Heart right ventricle (tissue), 16 donors: ENCODE measurements at places on chromosomes 1 and 21. TPM values are rescaled to one million over a fixed set of nuclear protein-coding genes. Genes with fewer than 3 reads are reported as not detected.

BRDT gene
- total RNA-seq, result not detected

DNA sequence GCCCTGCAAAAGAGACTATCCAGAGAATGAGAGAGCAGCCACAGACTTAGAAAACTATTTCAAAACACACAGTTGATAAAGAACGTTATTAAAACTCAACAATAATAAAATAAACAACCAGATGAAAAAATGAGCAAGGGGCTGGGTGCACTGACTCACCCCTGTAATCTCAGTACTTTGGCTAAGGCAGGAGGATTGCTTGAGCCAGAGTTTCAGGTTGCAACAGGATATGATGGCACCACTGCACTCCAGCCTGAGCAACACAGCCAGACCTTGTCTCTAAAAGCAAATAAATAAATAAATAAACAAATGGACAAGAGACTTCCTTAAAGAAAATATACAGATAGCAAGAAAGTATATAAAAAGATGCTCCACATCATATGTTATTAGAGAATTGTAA, 144.6 kb downstream of the LRRIQ3 start:
- no peak overlapping the region for H3K27ac ChIP-seq
- H3K4me3 ChIP-seq, result no peak overlapping the region
- H3K27me3 ChIP-seq, result no peaks in the 10 kb centered on the region
- H3K36me3 ChIP-seq, result no peaks in the 10 kb centered on the region

DNA sequence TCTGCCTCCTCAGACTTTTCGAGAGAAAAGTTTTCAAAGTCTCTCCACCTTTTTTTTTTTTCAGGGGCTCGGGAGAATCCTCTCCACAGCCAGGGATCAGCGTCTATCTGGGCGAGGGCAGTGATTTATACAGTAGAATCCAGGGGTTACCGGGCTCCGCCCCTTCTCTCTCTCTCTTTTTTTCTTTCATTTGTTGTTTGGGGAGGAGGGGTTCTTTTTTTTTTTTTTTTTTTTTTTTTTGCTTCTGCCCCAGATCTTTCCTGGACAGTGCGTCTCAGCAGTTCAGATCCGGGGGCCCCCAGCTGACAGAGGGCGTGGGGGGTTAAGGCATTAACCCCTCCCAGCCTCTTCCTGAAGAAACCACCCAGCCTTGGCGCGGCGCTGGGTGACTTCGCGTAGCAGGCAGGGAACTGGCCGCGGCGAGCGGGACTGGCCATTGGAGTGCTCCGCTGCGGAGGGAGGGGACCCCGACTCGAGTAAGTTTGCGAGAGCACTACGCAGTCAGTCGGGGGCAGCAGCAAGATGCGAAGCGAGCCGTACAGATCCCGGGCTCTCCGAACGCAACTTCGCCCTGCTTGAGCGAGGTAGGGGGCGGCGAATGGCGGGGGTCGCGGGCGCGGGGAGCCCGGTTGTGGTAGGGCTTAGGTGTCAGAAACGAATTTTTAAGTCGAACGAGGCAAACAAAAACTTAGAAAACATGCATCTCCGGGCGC, at the start of gene S1PR1:
Gene S1PR1 (plus strand): TSS at position 504 of the 713 bp plus-strand sequence. CDS start 1,966 bp downstream, outside the sequence.
- H3K27ac ChIP-seq, result peak within 1 kb of the TSS; percentile 93
- H3K4me3 ChIP-seq, result peak within 1 kb of the TSS; percentile 65
- peak; percentile 83 for DNase-seq
- H3K27me3 ChIP-seq, result no peaks in the 10 kb centered on the region
- peaks cover 24% of the 10 kb centered on the region for H3K4me1 ChIP-seq

DNA sequence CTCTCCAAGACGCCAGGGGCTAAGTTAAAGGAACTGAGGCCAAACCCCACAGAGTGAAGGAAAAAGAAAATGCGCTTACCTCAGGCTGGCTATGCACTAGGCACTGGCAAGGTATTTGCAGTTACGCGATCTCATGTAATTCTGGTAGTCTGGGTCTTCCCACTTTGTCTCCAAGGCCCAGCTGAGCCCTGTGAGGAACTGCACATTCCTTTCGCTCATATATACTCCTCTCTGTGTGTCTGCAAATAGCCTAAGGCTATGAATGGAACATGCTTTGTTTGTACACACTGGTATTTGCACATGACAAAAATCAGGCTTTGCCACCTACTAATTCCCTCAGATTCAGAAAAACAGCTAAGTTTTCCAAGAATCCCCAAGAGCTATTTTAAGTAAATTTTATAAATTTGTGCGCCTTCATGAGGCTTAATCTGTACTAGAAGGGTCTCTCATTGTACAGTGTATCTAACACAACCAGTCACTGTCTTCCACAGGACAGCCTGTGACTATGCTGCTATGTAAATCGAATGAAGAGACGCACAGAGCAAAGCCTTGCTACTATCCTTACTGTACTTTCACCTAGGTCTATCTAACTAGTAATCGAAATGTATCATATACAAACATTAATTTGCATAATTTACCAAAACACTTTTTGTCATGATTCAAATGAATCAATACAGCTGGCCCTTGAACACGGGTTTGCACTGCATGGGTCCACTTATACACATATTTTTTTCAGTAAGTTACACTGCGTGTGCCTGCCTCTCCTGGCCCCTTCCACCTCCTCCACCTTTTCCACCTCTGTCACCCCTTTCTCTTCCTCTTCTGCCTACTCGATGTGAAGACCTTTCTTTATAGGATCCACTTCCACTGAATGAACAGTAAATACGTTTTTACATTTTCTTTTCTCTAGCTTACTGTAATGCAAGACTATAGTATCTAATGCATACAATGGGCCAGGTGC, 87.0 kb downstream of the SIPA1L2 start:
- no peak overlapping the region for H3K4me3 ChIP-seq
- no peaks in the 10 kb centered on the region for H3K27me3 ChIP-seq
- no peaks in the 10 kb centered on the region for H3K36me3 ChIP-seq
- H3K27ac ChIP-seq, result no peak overlapping the region
- H3K4me1 ChIP-seq, result peaks cover 18% of the 10 kb centered on the region

KIF17 gene
- 6.2 TPM for total RNA-seq

FAAH gene
- 3.2 TPM for total RNA-seq

- no peaks in the 10 kb centered on the region for H3K27me3 ChIP-seq
- no peaks in the 10 kb centered on the region for H3K4me1 ChIP-seq
- DNase-seq, result no peak
- peaks cover 100% of the 10 kb centered on the region for H3K36me3 ChIP-seq
Observed at GRCh38 chr1:35442734-35443133, 114.5 kb downstream of the KIAA0319L start.

GRCh38 chr21:33418691-33419090, 15.5 kb downstream of the IFNGR2 start:
- H3K27ac ChIP-seq, result peak overlapping the region; percentile 30
- no peaks in the 10 kb centered on the region for H3K27me3 ChIP-seq
- H3K4me1 ChIP-seq, result peaks cover 16% of the 10 kb centered on the region

DNA sequence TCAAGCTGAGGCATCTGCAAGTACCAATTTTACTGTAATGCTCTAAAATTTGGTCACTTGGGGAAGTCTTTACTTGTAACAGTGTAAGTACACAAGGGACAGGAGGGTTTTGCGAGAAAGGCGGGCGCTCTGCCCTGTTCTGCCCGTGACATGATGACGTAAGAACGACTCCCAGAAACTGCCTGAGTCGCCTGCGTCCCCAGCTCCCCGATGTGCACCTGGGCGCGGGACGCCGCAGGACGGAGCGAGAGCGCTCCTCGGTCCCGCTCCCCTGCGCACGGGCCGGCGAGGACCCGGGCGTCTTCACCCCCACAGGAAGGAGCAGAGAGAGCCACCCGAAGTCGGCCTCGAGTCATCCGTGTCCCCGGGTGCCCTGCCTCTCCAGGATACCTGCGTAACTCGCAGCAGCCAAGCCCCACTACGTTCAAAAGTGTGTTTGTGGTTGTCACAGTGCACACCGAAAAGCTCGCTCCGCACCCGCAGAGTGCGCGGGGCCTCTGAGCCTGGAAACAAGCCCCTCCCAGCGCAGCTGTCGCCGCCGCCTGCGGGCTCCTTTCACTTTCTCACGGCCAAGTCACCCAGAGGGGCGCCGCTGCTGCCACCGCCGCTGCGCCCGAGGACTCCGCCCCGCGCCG, 3.3 kb upstream of the ZBTB18 start:
- H3K27ac ChIP-seq, result peak overlapping the region; percentile 99
- H3K4me1 ChIP-seq, result peaks cover 31% of the 10 kb centered on the region
- peak overlapping the region; percentile 81 for H3K4me3 ChIP-seq
- no peaks in the 10 kb centered on the region for H3K27me3 ChIP-seq
- no peaks in the 10 kb centered on the region for H3K36me3 ChIP-seq

SLAMF7 gene
- 0.27 TPM for total RNA-seq

DNA sequence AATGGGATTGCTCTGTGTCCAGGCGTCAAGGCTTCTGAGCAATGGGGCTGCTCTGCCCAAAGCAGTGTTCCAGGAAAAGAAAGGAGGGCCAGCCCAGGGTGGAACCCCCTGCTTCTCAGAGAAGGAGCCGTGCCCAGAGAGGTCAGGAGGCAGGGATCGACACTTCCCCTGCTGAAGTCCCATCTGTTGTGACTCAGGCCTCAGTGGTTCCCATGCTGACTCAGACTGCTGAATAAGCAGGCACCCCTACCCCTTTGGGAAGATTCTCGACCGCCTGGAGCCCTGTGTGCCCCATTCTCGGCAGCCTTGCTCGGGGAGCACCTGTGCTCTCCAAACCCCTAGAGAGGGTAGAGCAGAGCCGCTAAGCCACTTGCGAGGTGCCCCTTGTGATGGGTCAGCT, 23.9 kb downstream of the PKP1 start:
- H3K36me3 ChIP-seq, result no peaks in the 10 kb centered on the region
- DNase-seq, result no peak
- H3K4me3 ChIP-seq, result no peak overlapping the region
- H3K27ac ChIP-seq, result no peak overlapping the region
- H3K27me3 ChIP-seq, result peaks cover 11% of the 10 kb centered on the region

DNA sequence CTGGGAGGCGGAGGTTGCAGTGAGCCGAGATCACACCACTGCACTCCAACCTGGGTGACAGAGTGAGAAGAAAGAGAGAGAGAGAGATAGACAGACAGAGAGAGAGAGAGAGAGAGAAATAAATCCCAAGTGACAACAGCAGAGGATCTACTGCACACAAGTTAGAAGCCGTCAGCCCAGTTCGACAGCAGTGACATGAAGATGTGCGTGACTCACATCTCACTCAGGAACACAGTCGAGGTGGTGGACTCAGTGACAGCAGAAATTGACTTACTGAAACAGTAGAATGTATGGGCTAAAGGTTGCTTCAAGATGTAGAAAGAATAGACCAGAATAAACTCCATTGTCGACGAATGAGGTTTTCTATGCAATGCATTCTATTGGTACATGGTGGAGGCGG, 77.0 kb upstream of the KRTAP19-8 start:
- H3K27ac ChIP-seq, result no peak overlapping the region
- H3K4me3 ChIP-seq, result no peak overlapping the region
- no peaks in the 10 kb centered on the region for H3K36me3 ChIP-seq
- no peaks in the 10 kb centered on the region for H3K4me1 ChIP-seq
- peaks cover 24% of the 10 kb centered on the region for H3K27me3 ChIP-seq

MRPS6 gene
- 65.4 TPM for total RNA-seq

SLC45A3 gene
- 2.2 TPM for total RNA-seq

DNA sequence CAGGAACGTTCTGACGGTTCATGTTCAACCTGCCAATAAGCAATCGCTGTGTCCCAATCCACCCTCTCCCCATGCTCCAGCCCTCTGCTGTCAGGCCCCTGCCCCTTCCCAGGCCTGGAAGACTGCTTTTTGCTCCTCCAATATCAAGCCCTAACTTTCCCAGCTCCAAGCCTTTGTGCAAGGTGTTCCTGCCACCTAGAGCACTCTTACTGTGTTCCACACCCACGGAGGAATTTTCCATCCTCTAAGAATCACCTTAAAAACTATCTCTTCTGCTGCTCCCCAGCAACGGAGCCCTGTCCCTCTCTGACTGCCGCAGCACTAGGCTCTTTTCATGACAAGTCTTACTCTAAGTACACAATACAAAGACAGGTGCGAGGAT, 657.9 kb downstream of the AJAP1 start:
- H3K27ac ChIP-seq, result no peak overlapping the region
- H3K4me3 ChIP-seq, result no peak overlapping the region
- H3K36me3 ChIP-seq, result no peaks in the 10 kb centered on the region
- DNase-seq, result no peak

DNA sequence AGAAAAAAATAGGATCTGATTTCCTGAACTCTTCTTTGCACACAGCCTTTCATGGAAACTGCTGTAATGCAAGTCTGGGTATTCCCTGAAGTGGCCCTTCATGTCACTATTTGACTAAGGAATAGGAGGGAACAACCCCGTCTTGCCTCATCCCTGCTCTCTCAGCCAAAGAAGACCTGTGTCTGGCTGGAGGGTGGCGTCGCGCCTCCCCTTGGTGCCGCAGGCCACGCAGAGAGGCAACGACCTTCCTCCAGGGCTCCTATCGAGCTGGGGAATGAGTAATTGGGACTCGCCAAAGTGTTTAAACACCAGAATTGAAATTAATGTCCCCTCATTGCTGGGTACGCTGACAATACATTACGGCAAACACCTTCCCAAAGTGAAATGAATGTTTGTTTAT, 129.8 kb downstream of the PBX1 start:
- H3K4me1 ChIP-seq, result no peaks in the 10 kb centered on the region
- H3K4me3 ChIP-seq, result no peak overlapping the region
- H3K27me3 ChIP-seq, result no peaks in the 10 kb centered on the region
- no peak for DNase-seq
- no peak overlapping the region for H3K27ac ChIP-seq

GRCh38 chr21:14078746-14079375, 131.9 kb downstream of the LIPI start:
- H3K4me1 ChIP-seq, result no peaks in the 10 kb centered on the region
- H3K36me3 ChIP-seq, result no peaks in the 10 kb centered on the region
- H3K27ac ChIP-seq, result no peak overlapping the region
- H3K4me3 ChIP-seq, result no peak overlapping the region
- no peaks in the 10 kb centered on the region for H3K27me3 ChIP-seq

TAS1R1 gene
- total RNA-seq, result not detected

- H3K36me3 ChIP-seq, result no peaks in the 10 kb centered on the region
- no peaks in the 10 kb centered on the region for H3K27me3 ChIP-seq
- no peak for DNase-seq
Observed at GRCh38 chr1:35454176-35454575, 103.0 kb downstream of the KIAA0319L start.

YBX1 gene
- total RNA-seq, result 639 TPM

DNA sequence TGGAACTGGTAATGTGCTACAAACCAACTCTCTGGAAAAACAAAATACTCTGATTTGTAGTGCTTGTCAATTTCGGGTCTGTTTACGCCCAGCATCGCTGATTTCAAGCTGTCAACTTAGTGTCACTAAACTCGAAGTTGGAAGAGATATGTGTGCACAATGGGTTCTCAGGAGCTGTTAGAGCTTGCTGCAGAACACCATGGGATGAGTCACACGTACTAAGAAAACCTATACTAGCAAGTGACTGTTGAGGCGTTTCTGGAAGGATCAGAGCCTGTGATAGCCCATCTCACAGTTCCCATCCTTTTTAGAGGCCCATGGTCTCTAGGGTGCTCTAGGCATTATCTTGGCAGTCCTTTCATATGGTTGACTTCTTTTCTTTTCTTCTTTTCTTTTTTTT, 14.3 kb downstream of the GMEB1 start:
- H3K27me3 ChIP-seq, result no peaks in the 10 kb centered on the region
- no peaks in the 10 kb centered on the region for H3K4me1 ChIP-seq
- no peaks in the 10 kb centered on the region for H3K36me3 ChIP-seq

DNA sequence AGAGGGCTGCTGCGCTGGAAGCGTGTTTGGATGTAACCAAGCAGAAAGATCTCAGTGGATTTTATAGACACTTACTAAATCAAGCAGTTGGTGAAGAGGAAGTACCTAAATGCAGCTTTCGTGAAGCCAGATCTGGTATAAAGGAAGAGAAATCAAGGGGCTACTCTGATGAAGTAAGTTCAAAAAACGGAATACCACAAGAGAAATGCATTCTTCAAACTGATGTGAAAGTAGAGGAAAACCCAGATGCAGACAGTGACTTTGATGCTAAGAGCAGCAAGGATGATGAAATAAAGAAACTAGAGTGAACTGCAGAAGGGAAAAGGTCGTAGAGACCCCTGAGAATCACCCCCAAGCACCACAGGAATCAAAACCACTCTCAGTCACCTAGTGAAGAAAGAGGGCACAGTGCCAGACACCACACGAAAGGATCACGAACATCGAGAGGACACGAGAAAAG, 40.8 kb upstream of the NEXN start:
- H3K4me1 ChIP-seq, result no peaks in the 10 kb centered on the region
- peaks cover 10% of the 10 kb centered on the region for H3K36me3 ChIP-seq
- H3K27me3 ChIP-seq, result no peaks in the 10 kb centered on the region
